Stimulated activated CD4-positive, alpha-beta T cell treated with anti-CD3 and anti-CD28 coated beads, Interleukin-1b, Interleukin-23, amount 100 ng/mL, for 1 hour (primary cell): ENCODE measurements at places on chromosomes 1 and 21.

DNA sequence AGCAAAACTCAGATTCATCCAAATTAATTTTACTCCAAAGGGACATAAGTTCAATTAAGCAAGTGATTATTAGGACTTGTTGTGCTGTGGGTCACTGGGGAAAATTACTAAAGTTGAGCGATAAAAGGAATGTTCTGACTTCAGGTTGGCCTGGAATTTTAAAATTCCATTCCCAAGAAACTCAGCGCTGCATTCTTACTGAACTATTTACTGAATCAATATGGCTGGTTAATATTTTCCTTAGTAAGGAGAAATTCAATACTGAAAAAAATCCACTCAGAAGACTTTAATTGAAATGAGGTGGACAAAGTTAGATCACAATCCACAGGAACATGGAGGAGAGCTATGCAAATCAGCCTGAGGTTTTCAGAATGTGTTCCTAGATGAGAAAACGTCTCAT lies 578.9 kb upstream of the NR5A2 start:
- DNase-seq = no peak

DNA sequence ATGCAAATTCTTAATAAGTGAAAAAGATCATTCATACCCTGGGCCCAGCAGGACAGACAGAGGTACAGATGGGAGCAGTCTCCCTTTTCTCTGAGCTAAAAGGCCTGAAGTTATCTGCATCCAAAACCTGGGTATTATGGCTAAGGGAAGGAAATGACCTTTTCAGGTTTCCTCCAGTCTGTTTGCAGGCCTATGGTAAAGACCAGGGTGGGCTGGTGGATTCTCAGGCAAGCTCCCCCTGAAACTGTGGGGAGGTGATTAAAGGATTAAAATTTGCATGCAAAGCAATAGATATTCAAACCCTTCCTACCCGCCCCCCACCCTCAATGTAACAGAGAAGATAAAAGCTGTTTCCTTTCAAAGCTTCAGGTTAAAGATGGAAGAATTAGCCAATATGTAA lies 471.8 kb upstream of the RUNX1 start:
- DNase-seq = no peak

GRCh38 chr1:51342591-51343206 lies 12.3 kb upstream of the TTC39A start:
- DNase-seq = no peak

- no peak for DNase-seq
Observed at GRCh38 chr1:118896416-118896815, 91.7 kb downstream of the TBX15 start.

GRCh38 chr1:41449326-41449921 lies 35.1 kb downstream of the EDN2 start:
- DNase-seq = no peak

DNA sequence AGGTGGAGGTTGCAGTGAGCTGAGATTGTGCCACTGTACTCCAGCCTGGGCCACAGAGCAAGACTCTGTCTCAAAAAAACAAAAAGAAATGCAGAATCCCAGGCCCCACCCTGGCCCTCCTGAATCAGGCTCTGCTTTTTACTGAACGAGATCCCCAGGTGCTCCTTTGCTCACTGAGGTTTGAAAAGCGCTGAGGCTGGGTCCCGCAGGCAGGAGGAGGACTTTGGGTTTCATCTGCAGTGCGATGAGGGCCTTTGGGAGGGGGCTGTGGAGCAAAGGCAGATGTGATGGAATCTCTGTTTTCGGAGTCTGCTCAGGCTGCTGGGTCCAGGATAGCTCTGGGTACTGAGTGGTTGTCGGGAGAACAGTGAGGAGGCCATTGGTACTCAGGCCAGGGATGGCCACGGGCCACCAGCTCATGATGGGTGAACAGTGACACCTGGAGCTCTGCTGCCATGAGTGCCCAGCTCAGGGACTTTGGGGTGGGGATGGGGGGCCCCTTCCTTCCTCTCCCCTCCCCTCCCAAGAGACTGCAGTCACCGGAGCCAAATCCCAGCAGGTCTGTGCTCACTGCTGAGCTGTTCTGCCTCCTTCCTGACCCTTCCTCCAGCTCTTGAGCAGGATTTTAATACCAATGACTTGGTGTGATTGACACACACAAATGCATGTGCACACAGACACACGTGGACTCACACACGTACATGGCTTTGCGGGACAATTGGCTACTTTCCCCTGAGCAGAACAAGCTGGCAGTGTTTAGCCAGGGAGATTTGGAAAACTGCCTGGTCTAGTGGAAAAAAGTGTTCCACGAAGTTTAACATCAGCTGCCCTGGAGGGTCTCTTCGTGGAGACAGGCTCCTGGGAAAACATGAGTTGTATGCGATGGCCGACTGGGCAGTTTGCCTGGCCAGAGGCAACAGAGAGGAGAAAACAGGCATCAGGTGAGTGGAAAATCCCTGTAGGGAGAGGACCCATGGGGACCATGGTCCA lies 3.6 kb upstream of the DHRS3 start:
- DNase-seq = no peak

DNA sequence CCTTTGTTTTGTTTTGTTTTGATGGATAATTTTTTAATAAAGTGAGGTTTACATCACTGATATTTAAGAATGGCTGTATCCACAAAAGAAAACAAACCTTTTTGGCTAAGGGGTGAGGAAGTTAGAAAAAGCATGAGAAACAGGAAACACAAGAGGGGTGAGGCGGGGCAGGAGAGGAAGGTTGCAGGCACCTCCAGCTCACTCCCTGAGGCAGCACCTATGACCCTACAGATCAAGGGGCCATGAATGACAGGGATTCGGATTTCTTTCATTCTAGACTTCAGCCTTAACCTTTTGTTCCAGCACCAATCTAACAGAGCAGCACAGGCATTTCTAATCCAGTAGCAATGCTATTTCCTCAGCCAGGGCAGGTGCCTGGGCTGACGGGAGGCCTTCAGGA lies 4.4 kb downstream of the CLCA4 start:
- DNase-seq = no peak

DNA sequence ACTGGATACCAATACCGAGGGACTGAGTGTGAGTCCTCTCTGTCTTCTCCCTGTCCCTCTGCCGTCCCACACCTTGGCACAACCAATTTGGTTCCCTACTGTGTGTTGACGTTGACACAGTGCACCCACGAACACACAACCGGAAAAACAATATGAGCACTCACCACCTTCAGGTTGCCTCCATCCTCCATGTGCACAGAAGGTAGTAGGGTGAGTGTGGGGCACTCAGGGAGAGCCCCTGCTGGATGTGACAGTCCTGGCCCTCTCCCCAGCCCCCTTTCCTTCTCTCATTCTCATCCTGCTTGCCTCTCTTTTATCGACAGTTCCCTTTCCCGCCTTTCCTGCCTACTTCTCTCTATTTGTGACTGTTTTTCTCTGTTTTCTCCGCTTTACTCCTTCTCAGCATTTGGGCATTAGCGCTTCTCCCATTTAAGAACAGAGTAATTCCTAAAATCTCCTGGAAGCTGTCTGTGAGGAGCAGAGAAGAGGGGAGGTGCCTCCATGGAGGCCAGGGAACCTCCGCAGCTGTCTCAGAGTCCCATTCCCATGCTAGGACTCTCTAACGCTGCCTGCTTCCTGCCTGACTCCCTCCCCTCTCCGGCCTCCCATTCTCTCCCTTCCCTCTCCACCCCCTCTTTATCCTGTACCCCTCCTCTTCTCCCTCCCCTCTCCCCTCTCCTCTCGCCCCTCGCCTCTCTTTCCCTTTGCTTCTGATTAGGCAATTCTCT lies 16.4 kb downstream of the CADM3 start:
- DNase-seq = no peak
